ENCODE measurements at places on chromosomes 5 and 9.

DNA sequence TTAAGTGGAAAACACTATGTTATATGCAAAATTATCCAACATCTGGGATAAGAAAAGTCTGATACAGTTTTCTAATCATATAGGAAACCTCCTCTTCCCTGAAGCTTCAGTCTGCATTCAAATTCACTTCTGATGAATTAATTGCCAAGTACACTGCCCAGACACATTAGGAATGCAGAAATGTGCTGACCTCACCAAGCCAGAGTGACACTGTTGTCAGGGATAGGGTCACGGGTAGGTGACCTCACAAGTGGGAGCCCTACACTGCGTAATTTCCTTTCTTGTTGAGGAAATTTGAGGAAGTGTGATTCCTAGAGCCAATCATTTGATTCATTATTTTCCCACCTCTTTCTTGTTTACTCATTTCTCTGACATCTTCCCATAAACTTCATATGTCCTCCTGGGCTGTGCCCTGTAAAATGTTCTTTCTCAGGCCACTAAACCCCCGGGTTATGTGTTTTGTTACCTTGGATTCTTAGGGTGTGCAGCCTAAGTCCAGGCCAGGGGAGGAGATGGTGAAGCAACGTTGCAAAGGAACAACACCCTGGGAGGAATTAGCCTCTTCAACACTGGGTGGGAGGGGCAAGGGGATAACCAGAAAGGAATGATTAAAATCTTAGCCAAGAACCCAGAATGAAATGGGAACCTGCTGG lies 411.9 kb downstream of the MTRR start:
- DNase-seq = no peak

DNA sequence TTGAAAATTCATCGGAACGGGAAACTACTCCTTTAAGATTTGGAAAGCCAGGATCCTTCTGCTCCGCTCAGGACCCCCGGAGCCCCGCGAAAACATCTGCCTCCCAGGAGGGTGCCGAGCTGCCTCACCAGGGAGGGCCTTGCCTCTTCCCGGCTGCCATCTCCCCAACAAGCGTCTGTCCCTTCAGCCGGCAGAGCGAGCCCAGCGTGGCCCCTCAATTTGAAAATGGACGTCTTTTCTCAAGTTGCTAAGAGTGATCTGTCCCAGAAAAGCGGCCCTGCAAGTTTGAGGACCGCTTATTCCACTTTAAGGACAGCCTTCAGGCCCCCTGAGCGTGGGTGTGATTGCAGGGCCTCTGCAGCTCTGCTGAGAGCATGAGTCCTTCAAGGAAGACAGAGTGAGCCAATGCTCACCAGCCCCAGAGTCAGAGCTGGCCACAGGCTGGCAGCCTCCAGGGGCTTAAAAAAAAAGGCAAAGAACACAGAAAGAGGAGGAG lies 101.3 kb downstream of the PHF2 start:
- no peak for DNase-seq

GRCh38 chr9:134253606-134254205 lies 72.5 kb upstream of the RXRA start:
- DNase-seq = no peak

DNA sequence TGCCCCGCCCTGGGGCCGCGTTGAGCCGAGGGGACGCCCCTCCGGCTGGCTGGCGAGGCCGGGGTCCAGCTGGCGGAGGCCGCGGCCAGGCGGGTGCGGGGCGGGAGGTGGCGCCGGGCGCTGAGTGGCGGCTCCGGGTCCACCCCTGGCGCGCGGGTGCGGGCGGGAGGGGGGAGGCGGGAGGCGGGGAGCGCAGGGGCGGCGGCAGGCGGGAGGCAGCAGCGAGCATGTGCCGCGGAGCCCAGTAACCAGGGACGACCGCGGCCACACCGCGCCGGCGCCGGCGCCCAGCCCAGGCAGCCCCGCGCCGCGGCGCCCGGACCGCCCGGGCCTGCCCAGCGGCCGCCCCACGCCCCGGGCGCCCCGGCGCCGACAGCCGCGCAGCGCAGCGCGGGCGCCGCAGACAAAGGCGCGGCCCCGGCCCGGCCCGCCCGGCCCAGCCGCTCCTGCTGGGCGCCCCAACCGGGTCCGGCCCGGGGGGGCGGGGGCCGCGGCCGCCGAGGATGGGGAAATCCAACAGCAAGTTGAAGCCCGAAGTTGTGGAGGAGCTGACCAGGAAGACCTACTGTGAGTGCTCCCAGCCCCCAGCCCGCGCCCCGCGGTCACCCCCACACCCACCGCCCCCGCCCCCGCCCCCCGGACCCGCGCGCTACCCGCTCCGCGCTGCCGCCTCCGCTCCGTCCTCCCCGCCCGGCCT lies at the start of gene NCS1:
Gene NCS1 (plus strand): TSS at position 244 of the 697 bp plus-strand sequence. CDS start 260 bp downstream, at position 504.
- peak; percentile 95 for DNase-seq

GRCh38 chr5:151592855-151593408 lies 1.8 kb upstream of the FAT2 start:
- DNase-seq = no peak

- DNase-seq = peak; percentile 91
Observed at GRCh38 chr9:96383165-96383942, at the start of gene SLC35D2. Gene SLC35D2 (minus strand): TSS chr9:96383711. CDS start chr9:96383634, 77 bp downstream.

GRCh38 chr5:113846941-113847340 lies 333.4 kb downstream of the YTHDC2 start:
- peak; percentile 22 for DNase-seq

DNA sequence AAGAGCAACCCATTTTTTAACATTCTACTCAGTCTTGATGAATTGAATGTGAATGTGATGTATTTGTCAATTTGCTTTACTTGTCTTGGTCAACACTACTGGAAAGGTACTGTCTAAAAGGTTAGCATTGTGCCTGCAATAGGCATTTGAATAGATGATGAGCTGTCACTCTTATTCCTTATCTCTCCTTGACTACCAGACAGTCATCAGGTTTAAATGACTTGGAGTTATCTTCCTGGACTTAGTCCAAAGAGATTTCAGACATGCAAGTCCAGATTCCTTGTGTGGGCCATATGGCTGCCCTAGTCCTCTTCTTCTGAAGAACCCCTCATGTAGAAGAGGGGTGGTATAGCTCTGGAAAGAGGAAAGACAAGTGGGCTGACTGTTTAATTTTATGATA lies 4.8 kb downstream of the ARHGEF28 start:
- DNase-seq = no peak

GRCh38 chr9:16361118-16361517 lies 509.4 kb downstream of the BNC2 start:
- no peak for DNase-seq

DNA sequence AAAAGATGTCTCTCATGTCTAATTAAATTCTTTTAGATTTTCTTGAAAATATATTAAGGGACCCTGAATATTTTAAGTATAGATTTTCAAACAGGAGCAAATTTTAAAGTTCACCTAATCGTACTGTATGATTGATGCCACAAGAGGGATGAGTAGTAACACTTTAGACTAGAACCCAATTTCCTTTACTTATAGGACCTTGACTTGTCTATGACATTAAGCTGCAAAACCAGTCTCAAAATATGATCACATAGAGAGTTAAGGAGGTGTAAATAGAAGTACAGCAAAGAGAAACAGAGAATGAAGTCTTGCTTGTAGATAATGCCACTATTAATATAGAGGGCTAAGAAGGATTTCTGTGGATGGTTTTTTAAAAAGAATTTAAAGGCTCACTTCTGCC lies 312.9 kb upstream of the PRR16 start:
- no peak for DNase-seq

GRCh38 chr9:135098400-135099105 lies 11.1 kb downstream of the OLFM1 start:
- DNase-seq = peak; percentile 95

DNA sequence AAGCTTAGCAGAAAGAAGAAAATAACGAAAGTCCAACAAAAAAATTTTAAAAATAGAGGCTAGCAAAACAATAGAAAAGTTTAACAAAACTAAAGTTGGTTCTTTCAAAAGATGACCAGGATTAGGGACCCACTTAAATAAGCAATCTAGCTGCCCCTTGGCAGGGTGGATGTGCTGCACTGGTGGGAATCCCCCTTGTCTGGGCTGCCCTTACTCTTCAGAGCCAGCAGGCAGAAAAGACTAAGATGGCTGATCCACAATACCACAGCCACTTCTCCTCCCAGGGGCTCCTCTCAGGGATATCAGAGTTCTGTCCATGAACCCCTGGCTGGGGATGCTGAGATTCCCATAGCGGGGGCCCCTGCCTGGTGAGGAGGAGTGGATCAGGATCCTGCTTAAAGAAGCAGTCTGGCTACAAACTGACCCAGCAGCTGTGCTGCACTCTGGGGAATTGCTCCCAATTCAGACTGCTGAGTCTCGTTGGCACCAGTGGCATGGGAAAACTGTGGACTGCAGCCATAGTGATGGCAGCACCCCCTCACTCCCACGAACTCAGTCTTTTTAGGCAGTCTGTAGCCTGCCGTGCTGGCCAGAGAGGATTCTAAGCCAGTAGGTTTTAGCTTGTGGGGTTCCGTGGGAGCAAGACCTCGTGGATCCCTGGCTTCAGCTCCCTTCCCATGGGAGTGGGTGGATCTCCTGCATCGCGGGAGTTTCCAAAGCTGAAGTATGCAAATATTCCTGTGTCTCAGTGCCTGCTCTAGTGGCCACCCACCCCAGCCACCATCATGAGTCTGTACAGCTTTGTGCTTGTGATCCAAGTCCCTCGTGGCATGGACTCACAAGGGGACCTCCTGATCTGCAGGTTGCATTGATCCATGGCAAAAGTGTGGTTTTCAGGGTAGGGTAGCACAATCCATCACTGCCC lies 2.9 kb upstream of the INSL6 start:
- no peak for DNase-seq

DNA sequence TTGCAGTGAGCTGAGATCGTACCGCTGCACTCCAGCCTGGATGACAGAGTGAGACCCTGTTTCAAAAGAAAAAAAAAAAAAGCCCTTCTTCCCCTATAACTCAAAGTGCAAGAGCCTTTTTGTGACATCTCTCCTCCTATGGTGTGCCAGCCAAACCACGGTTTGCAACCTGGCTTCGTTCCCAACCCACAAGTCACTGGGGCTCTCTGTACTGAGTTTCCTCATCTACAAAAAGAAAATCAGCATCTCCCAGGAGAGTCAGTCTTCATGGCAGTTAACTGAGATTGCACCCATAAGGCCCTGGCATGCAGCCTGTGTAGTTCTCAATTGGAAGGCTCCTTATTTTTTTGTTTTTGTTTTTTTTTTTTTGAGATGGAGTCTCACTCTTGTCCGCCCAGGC lies 14.8 kb downstream of the ODF2 start:
- no peak for DNase-seq

- DNase-seq = peak; percentile 42
Observed at GRCh38 chr9:128892221-128892921, 10.4 kb downstream of the LRRC8A start.

- DNase-seq = no peak
Observed at GRCh38 chr9:21592063-21592338, 109.9 kb upstream of the IFNE start.

GRCh38 chr5:120527251-120527650 lies 63.2 kb downstream of the PRR16 start:
- no peak for DNase-seq

DNA sequence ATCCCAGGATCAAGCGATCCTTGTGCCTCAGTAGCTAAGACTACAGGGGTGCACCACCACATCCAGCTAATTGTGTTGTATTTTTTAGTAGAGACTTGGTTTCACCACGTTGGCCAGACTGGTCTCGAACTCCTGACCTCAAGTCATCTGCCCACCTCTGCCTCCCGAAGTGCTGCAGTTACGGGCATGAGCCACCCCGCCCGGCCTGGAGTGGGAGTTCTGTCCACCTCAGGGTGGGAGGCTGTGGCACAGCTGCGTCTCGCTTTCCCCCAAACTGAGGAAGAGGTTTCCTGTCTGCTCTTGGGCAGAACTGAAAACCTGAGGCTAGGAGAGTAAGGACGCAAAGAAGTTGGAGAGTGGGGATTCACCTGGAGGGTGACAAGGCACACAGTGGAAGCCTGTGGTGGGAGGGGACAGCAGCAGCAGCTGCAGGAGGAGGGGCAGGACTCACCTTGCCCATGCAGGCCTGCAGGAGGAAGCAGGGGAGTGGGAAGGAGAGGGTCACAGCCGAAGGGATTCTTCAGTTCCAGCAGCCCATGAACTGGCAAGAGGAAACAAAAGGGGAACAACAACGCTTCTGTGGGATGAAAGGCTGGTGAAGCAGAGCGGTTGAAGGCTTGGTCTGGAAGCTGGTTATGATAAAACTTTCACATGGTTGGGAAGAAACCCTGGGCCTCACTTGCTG lies 181.4 kb downstream of the GAS1 start:
- DNase-seq = no peak

GRCh38 chr9:36893184-36893583 lies 140.9 kb downstream of the PAX5 start:
- DNase-seq = no peak

DNA sequence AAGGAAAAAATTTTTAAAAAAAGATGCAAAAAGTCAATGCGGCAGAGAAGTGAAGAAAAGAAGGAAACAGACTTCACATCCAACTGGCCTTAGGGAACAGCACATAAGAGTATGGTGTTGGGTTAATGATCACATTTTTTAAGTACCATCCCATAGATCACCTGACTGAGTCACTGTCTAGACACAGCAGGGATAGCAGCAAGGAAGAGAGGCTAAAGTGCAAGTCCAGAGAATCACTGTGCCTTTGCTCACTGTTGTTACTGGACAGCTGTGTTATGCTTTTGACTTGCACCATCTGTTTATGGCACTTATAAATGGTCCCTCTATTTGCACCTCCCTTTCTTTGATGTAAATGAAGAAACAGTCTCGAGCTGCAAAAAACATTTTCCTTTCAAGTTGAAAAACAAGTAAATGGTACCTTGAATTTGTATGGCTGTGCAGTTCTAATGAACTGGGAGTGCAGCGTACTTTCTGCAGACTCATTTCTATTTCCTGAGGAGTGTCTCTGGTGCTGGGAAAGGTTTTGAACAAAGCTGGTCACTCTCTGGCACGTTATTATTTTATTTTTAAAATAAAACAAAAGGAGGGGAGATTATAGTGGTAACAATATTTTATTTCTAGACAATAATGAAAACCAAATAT lies 84.2 kb downstream of the TRPM6 start:
- DNase-seq = no peak

- peak; percentile 79 for DNase-seq
Observed at GRCh38 chr5:170552621-170553115, 48.8 kb downstream of the KCNIP1 start.

DNA sequence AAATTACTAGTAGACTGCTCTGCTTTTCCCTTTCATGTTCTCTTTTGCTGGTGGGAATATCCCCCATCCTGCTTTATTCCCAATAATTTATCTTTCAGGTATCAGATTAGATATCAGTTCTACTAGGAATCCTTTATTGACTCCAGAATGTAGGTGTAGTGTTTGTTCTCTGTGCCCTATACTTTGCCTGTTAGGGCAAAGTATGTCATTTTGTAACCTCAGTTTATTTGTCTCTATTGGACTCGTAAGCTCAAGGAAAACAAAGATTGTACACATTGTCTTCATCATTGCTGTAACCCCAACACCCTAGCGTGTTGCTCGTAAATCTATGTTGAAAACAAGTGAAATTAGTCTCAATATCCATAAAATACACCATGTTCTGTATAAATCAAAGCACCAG lies 190.5 kb downstream of the COMMD10 start:
- DNase-seq = no peak

GRCh38 chr5:32589942-32590869 lies 4.8 kb downstream of the SUB1 start:
- DNase-seq = no peak

DNA sequence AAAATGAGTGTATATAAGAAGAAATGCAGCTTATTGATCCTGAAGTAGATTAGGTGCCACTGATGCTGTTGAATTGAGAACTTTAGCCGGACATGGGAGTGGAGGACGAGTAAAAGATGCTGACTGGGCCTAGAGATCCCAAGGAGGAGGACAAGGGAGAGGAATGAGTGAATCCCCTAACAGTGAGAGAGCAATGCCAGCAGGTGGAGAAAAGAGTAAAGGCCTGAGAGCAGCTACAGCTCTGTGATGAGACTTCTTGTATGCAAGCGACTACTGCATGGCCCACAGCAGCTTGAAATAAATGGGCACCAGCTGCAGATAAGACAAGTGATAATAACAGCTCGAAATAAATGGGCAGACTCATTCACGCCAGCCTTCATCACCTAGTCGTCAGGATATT lies 44.5 kb upstream of the JMY start:
- no peak for DNase-seq
